ENCODE measurements at places on chromosomes 5 and 9. TPM values are rescaled to one million over a fixed set of nuclear protein-coding genes. Genes with fewer than 3 reads are reported as not detected.

DNA sequence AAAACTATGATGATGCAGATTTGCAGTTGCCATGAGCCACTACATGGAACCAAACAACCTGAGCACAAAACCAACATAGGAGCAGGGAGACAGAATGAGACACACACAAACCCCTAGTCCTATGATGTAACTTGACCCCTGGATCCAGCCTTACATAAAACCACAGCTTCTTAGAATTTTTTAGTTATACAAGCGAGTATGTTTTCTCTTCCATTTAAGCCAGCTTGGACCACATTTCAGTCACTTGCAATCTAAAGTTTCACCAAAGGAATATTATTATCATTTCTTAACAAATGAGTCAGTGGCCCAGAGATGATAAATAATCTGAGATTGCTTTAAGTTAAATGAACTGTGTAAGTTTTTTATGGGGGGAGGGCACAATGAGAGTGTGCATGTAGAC, 6.8 kb downstream of the SPOCK1 start:
- no peak for DNase-seq

GRCh38 chr5:50807661-50808060, 141.2 kb downstream of the PARP8 start:
- DNase-seq: no peak

SLC12A2 gene
- total RNA-seq: 18.7 TPM

FBP2 gene
- total RNA-seq: 0.23 TPM

MEIKIN gene
- total RNA-seq: not detected
